ENCODE measurements at places on chromosomes 16 and 17. TPM values are rescaled to one million over a fixed set of nuclear protein-coding genes. Genes with fewer than 3 reads are reported as not detected.
A peak's percentile ranks its signal among the peaks of the same experiment; 100 is the strongest.

TMC5 gene
- 0.28 TPM for polyA plus RNA-seq

MLKL gene
- polyA plus RNA-seq, result 3.7 TPM

DLG4 gene
- polyA plus RNA-seq, result 50.0 TPM

TOM1L2 gene
- 52.2 TPM for polyA plus RNA-seq

EVI2A gene
- 1.3 TPM for polyA plus RNA-seq

MPP2 gene
- 7.5 TPM for polyA plus RNA-seq

NGFR gene
- polyA plus RNA-seq, result 6.0 TPM

CCL16 gene
- 0.36 TPM for polyA plus RNA-seq

KRTAP9-3 gene
- polyA plus RNA-seq, result not detected

TTYH2 gene
- 19.0 TPM for polyA plus RNA-seq

KCNJ12 gene
- 6.4 TPM for polyA plus RNA-seq

SOST gene
- polyA plus RNA-seq, result 48.7 TPM

TOX3 gene
- 33.2 TPM for polyA plus RNA-seq

PNMT gene
- 2.1 TPM for polyA plus RNA-seq

MYH2 gene
- polyA plus RNA-seq, result not detected

GRCh38 chr16:27640277-27640600 is 90.3 kb downstream of the KATNIP start:
- no peak for DNase-seq

DNA sequence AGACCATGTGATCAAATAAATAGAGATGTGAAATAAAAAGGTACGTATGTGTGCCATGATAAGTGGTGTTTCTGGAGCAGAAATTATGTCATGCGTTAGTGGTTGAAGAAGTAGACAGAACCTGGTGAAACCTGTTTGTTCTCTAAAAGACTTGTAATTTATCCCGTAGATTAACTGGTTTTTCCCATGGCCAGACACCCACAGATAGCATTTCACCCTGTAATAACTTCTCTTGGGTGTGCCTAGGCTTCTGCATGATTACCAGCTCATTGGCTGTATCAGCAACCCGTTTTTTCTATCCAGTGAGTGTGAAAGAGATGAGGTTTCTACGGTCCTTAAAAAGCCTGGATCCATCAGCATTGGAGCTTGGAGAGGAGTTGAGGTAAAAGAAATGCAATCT is 471.3 kb downstream of the NPIPA7 start:
- DNase-seq, result no peak

GRCh38 chr16:53704445-53704813 is 473 bp downstream of the FTO start:
- no peak for DNase-seq

- DNase-seq, result no peak
Measured at GRCh38 chr16:78583441-78583840, 484.0 kb downstream of the WWOX start.

DNA sequence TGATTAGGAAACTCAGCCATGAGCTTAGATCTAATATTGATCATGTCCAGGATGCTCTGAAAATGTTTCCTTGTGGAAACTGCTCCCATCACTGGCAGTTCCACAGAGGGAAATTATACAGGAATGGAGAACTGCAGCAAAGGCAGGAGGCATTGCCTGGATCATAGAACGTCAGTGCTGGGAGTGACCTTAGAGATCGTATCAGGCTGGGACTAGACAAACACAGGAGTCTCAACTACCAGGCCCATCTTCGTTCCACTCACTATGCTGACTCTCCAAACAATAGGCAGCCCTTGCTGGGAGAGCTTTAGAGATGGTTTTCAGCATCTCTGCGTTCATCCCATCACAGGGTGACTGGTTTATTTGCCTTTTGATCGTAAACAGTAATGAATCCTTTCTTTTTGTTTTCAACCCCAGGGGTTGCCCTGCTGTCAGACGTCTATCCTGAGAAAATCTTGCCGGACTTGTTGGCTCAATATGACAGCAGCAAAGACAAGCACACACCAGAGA is 130.3 kb downstream of the TANGO6 start:
- DNase-seq, result no peak

DNA sequence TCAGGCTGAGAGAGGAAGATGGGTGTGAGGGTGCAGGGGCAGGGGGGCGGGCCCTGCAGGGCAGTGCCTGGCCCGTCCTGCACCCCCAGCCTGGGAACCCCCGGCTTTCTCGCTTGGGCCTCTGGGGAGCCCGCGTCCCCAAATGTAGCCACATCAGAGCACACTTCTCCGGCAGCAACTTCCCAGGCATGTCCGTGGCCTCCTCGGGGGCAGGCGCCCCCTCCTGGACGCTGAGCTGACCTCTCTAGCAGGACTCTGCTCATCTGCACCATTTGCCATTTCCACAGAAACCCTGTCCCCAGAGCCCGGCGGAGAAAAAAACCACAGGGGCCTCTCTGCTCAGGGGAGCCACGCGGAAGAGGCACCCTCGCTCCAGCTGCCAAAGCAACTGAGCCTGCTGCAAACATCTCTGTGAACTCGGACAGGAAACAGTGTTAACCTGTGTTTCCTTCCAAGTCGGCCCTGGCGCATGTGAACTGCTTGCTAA is 63.4 kb downstream of the KLHDC4 start:
- DNase-seq, result no peak

DNA sequence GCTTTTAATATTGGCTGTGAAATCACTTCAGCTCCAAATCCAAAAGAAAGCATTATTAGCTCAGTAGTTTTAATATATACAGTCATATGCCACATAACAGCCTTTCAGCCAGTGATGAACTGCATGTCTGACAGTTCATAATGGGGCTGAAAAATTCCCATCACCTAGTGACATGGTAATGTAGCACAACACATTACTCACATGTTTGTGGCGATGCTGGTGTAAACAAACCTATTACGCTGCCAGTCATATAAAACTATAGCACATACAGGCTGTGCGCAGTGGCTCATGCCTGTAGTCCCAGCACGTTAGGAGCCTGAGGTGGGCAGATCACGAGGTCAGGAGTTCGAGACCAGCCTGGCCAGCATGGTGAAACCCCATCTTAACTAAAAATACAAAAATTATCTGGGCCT is 92.2 kb downstream of the TUBD1 start:
- DNase-seq, result no peak

GRCh38 chr17:30292286-30292858 is 628 bp upstream of the BLMH start:
- peak; percentile 37 for DNase-seq

DNA sequence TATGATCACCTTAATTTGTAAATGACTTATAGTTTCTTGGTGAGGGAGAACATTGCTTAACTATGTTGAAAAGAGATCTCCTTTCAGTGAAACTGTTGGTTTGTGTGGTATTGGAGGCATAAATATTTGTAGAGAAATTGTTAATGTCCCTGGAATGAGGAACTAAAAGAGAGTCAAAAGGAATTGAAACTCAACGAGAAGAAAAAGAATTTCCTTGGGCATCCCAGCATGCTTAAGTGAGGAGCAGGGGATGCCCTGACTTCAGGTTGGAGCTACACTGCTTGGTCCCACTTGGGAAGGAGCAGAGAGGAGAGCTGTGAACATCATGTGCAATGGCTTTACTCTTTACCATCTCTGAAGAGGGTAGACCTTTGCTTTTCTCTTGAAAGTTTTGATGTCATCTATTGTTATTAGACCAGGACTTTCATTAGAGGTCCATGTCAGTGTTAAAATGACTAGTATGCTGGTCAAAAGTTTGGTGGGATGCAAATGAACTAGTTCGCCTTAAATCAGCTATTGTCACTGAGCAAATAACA is 21.7 kb downstream of the KRT23 start:
- DNase-seq, result no peak

- no peak for DNase-seq
Measured at GRCh38 chr17:10806545-10807262, 2.8 kb upstream of the TMEM238L start.

- no peak for DNase-seq
Measured at GRCh38 chr17:50588391-50589049, 28.0 kb downstream of the CACNA1G start.

DNA sequence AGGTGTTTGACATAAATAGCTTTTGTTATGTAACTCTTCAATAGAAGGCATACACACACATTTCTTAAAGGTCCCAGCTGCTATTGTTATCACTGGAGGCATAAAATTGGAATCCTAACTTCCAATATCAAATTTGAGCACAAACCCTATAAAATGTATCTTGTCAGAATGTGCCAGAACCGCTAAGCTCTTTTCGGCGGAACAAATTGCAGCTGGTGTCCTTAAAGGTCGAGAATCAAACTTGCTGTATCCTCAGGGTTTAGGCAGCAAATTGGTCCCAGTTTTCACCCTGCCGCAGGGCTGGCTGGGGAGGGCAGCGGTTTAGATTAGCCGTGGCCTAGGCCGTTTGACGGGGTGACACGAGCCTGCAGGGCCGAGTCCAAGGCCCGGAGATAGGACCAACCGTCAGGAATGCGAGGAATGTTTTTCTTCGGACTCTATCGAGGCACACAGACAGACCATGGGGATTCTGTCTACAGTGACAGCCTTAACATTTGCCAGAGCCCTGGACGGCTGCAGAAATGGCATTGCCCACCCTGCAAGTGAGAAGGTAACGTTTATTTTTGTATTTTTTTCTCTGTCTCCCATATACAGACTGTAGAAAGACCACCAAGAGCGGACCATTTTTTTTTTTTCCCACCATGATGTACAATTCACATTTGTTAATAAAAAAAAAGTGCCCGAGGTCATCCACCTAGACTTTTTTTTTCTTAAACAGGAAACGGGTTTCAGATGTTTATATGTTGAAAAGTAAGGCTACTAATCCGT is 297.1 kb downstream of the IRF8 start:
- no peak for DNase-seq

DNA sequence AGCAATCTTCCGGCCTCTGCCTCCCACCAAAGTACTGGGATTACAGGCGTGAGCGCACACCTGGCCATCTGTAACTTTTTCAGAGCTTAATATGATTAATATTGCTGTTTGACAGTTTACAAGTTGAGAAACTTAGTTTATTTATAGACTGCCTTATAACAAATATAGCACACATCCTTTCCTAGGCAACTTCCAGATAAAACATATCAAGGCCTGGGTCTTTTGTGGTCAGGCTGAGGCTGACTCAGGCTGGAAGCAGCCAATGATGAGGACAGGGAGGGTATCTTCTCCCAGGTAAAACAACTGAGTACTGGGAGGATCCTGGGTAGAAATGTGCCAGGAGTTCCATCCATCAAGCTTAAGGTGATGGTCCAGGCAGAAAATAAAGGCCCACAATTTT is 16.2 kb downstream of the LUC7L start:
- DNase-seq, result no peak

Measured in left renal cortex interstitium (tissue), 4 donors.